DMS 273 treated with DMSO at 0.1 percent for 48 hours (cell line): ENCODE measurements at places on chromosomes 5 and 9.
A peak's percentile ranks its signal among the peaks of the same experiment; 100 is the strongest.

DNA sequence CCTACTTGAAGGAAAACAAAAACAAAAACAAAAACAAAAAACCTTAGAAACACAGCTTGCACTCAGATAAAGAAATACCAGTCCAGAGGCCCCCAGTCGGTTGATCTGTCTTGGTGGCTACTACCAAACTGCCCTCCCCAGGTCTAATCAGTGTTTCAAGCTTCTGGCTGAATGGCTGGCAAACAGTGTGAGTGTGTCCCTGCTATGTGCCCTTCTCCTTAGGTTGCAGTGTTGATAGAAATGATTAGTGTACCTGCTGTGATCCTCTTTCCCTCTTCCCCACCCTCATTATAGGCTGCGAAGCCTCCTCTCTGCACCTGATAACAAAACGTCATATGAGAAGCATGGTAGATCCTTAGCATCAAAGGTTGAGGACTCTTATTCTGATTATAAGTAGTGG is 12.8 kb downstream of the NR4A3 start:
- DNase-seq, result no peak

DNA sequence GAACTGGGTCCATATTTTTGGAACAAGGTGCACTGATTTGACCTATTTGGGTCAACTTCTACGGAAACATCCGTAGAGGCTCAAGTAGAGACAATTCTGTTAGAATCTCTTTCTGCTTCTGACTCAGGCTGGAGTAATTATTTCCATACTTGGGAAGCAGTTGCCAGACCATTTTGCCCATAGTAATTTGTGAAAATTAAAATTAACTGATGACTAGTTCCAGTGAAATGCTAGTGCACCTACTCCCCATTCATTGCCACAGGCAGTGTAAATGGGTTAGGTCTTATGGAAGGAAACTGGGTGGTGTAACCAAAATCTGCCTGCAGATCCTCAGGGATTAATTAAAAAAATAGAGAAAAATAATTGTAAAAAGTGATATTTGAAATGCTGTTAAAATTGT is 201.1 kb downstream of the TENT4A start:
- no peak for DNase-seq

- no peak for DNase-seq
Measured at GRCh38 chr5:17356551-17356950, 139.1 kb downstream of the BASP1 start.

GRCh38 chr5:113281194-113281593 is 153.6 kb downstream of the TSSK1B start:
- DNase-seq, result no peak

GRCh38 chr5:176658817-176659511 is 11.7 kb downstream of the TSPAN17 start:
- DNase-seq, result no peak

DNA sequence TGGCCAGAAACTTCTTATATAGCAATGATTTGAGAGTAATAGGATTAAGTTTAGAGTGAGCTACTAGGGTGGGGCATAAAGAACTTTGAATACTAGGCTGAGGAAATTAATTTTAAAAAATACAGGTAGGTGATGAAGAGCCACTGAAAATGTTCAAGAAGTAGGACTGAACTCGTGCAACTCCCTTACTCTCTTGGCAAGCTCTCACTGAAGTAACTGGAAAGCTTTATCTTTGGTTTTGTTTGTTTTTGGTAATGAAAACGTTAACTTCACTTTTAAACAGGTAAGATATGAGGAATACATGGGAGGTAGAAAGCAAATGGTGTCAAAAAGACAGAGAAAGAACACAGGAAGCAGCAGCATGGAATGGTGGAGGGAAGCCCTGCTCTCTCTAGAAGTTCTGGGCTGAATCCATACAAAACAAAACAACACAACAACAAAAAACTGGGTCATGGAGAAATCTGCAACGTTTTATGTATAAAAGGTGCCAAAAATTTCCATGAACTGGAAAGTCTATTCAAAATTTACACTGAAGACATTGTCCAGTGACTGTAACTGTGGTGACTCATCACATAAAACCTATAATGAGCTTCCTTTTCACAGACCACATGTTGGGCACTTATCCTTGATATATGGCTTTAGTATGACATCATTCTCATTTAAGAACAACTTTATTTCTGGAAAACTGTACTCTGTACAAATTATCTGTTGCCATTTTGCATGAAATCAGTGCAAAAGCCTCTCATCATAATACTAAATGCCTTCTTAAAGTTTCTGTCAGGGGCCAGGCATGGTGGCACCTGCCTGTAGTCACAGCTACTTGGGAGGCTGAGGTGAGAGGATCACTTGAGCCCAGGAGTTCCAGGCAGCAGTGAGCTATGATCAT is 91.2 kb upstream of the CHD1 start:
- DNase-seq, result peak; percentile 18

GRCh38 chr9:95074632-95075031 is 242.9 kb downstream of the FANCC start:
- no peak for DNase-seq

- DNase-seq, result no peak
Measured at GRCh38 chr5:173513521-173513991, 102.9 kb downstream of the BOD1 start.

DNA sequence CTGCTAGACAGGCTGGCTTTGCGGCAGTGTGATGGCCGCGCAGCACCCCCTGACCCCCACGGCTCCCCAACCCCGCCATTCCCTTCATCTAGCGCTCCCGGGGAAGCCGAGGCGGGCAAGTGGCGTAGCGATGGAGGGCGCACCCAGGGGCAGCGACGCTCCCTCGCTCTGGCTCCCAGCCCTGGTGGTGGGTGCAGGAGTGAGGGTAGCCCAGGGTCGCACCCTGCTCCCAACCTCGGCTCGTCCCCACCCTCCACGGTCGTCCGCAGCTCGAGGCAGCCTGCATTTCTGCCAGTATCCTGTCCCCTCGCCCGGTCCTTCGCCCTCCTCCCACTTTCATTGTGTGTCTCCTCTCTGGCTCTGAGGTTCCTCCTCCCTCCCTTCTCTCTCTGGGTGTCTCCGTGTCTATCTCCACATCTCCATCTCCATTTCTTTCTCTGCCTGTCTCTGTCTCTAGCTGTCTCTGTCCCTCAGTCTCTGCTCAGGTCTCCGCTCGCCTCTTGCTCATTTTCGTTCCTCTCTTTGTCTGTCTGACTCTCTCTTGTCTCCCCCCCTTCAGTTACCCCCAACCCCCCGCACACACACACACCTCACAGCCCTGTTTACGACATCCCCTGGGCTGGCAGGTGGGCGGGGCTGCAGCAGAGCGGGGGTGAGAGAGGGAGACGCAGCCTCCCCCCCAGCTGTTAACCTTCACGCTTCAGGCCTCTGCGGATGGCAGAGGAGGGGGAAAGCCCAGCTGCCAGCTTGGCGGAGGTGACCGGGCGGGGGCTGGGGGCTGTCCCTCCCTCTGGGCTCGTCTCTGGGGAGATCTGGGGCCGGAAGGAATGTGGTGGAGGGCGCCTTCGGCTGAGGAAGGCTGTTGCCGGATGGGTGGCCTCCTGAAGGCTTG is 48.7 kb upstream of the PSD2 start:
- DNase-seq, result peak; percentile 89

- DNase-seq, result peak; percentile 41
Measured at GRCh38 chr5:59296317-59297264, 596.9 kb downstream of the PDE4D start.

- no peak for DNase-seq
Measured at GRCh38 chr5:66242050-66242715, 98.1 kb downstream of the SREK1 start.

DNA sequence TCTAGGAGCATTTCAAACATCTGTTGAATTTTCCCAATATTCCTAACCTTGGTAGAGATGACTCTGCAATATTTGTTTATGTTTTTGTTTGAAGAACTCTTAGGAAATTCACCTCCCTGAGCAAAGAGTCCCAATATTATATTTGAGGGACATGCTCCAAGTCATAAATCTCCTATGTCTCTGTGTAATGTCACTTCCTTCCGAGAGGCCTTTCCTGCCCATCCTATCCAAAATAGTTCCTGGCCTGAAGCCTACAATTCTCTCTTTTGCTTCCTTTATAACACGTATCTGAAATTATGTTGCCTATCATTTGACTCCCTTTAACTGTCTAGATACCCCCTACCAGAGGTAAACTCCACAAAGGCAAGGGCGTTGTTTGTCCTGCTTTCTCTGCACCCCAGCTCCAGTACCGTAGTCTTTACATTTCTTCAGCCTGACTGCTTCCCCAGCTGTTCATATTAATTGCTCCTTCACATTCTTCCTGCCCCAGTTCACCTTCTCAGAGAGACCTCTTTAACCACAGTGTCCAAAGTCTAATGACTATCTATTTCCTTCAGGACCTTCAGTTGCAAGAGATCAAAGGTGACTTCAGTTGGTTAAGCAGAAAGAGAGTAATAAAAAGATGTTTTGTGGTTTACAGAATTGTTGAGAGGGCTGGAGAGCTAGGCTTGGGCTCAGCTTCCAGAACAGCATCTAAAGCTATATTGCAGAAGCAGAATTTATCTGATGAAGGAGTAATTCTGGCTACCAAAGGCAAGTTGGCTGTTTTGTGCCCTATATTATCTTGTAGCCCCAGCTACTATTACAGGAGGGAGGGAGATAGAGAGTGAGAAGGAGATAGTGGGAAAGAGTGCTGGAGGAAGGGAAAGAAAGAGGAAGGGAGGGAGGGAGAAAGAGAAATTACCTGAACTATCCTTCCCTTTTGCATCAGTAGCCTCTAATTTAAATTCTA is 109.3 kb upstream of the TMEM161B start:
- peak; percentile 47 for DNase-seq

DNA sequence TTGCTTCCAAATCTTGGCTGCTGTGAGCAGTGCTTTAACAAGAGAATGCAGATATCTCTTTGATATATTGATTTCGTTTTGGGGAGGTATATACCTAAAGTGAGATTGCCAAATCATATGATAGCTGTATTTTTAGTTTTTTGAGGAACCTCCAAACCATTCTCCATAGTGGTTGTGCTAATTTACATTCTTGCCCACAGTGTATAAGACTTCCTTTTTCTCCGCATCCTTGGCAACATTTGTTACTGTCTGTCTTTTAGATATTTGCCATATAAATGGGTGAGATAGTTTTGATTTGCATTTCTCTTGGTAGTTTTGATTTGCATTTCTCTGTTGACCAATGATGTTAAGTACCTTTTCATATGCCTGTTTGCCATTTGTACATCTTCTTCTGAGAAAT is 10.0 kb upstream of the PLK2 start:
- no peak for DNase-seq

DNA sequence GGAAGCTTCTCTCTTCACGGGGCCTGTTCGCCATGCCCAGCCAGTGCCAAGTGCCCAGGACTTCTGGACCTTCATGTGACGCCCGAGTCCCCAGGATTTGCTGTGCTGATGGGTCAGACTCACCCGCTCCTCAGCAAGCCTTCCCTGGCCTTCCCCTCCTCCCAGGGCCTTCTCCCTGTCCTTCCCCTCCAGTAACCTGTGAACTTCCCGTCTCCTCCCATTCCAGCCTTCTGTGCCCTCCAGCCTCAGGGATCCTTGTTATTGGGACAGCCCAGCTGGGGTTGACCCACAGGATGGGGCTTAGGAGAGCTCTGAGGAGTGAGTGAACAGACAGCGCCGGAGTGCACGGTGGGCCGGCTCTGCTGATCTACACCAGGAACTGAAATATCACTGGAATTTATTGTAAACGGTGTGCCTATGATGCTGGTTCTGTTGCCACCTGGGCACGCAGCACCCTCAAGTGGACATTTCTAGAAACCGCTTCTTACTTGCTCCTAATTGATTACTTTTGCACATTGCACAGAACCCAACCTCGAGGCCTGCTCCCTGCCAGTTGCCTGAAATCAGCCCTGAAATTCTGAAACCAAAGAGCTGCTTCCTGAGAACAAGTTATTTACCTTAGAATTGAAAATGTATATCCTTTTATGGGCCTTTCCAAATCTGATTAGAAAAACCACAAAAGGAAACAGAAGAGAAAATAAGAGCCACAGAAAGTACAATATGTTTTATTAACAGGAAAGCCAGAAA is 1.5 kb downstream of the SPAAR start:
- peak; percentile 53 for DNase-seq

DNA sequence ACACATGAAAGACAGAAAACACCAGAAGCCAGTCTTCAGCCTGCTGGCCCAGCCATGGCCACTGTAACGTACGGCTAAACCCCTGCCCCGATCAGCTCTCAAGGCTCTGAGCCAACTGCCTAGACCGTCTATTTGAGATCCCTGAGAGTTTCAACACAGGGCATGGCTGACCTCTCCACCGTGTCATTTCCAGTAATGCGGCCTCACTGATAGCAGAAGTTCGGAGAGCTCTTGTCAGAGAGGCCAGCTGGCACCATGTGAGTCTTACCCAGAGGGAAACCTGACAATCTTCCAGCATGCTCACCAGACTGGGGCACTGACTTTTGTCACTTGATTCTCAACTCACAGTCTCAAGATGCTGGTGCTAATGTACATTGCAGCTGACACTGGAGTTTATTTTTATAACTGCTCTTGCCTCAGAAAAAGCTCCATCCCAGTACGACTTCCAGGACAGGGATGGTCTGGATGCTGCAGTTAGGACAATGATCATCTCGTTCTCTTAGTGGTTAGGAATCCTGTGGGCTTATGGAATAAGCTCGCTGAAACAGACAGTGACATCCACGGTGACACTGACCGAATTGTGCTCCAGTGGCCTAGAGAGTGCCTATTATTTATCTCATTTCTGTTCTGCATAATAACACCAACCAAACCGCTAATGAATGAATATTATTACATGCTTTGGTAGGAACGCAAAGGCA is 372.7 kb downstream of the ICE1 start:
- DNase-seq, result no peak

- no peak for DNase-seq
Measured at GRCh38 chr5:94544031-94544650, 74.3 kb downstream of the KIAA0825 start.

- no peak for DNase-seq
Measured at GRCh38 chr5:132388244-132389050, 18.9 kb downstream of the SLC22A5 start.

GRCh38 chr9:37971108-37971459 is 67.2 kb upstream of the SLC25A51 start:
- no peak for DNase-seq

- DNase-seq, result no peak
Measured at GRCh38 chr5:61831736-61832135, 474.3 kb upstream of the KIF2A start.

DNA sequence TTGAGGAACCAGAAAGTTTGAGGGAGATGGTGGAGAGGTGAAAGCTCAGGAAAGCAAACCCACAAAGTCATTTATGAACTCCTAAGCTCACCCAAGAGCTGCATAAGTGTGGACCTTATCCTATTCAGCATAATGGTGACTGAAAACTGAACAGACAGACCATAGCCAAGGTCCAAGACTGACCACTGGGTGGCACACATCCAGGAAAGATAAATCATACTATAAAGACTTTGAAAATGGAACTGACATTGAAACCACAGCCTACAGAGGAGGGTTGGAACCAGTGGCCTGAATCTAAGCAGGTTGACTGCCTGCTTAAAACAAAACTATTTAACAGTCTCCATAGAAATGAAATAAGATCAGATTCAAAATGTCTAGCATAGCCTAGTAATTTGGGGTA is 121.0 kb upstream of the RGS7BP start:
- DNase-seq, result no peak

DNA sequence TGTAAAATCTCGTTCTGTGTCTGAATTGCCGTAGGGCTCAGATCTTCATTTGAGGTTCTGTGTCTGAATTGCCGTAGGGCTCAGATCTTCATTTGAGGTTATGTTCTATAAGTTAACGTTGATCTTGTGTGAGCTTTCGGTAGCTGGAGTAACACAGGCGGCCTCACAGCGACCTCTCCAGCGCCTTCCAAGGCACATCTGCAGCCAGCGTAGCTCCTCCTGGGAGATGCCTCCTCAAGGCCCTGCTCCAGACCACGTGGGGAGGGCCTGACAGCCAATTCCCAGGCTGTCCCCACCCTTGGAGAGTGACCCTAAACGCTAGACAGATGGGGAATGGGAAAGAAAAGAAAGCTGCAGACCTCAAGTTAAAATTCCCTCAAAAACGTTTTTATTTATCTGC is 8.7 kb upstream of the AHRR start:
- no peak for DNase-seq

- DNase-seq, result no peak
Measured at GRCh38 chr9:8653855-8654254, 854.3 kb upstream of the DMAC1 start.
